ENCODE measurements at places on chromosomes 7 and 10.
A peak's percentile ranks its signal among the peaks of the same experiment; 100 is the strongest.

GRCh38 chr10:14727924-14728323 is 46.8 kb downstream of the FAM107B start:
- DNase-seq = no peak

GRCh38 chr7:72674394-72674793 is 153.6 kb downstream of the TYW1B start:
- no peak for DNase-seq

GRCh38 chr7:99997545-99998137 is 17.8 kb upstream of the ZKSCAN1 start:
- peak; percentile 46 for DNase-seq

DNA sequence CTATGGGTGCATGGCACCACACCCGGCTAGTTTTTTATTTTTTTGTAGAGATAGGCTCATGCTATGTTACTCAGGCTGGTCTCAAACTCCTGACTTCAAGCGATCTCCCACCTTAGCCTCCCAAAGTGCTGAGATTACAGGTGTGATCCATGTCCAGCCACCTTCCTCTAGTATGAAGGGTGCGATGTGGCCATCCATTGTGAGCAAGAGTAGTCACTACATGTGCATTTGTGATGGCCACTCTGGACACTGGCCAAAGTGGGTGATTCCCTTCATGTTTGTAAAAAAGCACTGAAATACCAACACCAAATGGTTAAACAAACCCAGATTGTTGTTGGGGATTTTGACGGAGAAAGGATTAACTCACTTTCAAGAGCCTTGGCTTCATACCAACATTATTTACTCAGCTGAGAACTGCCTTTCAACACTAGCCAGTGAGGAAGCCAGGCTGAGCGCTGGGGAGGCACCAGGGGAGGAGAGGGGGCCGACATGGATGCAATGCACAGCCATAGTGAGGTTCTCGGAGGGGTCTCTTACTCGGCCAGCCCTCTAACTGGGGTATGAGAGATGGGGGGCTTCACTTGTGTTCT is 198.1 kb upstream of the LYZL2 start:
- DNase-seq = no peak

DNA sequence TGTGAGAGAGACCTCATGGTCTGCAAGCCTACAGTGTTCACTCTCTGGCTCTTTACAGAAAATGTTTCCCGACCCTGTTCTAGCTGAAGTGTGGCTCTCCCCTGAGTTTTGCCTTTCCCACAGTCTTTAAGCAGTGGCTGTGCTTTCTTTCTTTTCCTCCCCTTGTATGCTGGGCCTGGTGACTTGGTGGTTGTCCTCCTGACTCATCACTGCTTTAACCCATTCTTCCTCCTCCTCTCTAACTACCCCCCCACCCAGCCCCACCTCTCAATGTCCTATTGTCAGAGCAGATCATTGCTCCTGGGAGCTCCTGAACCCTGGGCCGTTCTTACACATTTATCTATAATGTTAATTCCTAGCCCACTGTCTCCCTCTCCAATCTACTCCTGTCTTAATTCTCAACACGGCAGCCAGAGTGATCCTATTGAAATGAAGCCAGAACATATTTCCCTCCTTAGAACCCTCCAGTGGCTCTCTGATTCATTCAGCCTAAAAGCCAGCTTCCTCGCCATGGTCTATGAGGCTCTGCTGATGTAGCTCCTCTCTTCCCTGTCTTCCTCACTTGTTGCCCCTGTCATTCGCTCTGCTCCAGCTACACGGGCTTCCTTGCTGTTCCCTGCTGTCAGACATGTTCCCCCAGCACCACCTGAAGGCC is 55.0 kb downstream of the DENND11 start:
- no peak for DNase-seq

DNA sequence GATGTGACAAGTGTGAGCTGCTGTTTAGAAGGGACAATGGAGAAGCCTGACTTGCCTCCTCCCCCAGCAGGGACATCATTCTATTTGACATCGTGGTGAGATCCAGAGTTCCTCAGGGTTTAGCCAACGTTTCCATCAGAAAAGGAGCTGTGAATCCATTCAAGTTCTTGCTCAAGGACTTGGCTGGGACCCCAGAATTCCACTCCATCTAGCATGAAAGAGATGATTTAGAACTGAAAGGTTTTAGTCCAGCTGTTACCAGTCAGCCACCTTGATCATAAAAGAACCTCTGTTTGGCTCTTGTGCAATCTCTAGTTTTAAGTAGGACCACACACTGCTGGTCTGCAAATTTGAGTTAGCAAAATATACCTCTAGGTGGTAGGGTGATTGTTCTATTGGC is 337.6 kb downstream of the FRMD4A start:
- DNase-seq = no peak

DNA sequence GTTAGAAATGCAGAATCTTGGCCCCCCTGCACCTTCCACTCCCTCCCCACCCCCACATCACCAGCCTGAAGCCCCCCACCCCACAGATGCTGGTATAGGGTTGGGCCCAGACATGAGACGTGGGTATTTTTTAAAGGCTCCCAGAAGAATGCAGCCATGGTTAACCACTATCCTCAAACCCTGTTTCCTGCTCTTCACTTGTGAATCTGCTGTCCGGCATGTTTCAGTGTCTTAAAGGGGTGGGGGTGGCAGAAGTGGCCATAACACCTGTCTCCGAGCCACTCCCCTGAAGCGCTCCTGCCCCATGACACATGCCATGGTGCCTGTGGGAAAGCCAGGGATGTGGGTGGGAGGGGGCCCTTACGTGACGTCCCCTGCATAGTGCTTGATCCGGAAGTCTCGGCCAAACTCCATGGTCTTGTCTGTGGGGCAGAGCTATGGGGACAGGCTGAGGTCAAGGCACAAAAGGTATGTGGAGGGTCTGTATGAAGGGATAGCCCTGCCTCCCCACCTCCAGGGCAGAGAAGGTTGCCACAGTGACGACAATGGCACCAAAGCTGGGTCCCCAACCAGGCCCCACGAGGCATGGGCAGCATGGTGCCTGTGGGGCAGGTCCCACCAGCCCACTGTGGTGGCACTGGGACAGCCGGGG is 9.6 kb downstream of the MYO1G start:
- no peak for DNase-seq

GRCh38 chr10:90798482-90798881 is 59.4 kb downstream of the HTR7 start:
- no peak for DNase-seq

DNA sequence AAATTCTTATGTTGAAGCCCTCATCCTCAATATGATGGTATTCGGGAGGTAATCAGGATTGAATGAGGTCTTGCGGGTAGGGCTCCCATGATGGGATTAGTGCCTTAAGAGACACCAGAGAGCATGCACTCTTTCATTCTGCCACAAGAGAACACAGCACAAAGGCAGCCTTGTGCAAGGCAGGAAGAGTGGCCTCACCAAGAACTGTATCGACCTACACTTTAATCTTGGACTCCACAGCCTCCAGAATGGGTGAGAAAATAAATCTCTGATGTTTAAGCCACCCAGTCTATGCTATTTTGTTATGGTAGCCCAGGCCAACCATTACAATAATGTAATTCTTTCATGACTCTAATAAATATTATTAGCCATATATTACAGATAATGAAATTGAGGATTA is 8.4 kb downstream of the SEM1 start:
- no peak for DNase-seq

GRCh38 chr10:95441547-95441923 is 119.6 kb downstream of the SORBS1 start:
- no peak for DNase-seq

DNA sequence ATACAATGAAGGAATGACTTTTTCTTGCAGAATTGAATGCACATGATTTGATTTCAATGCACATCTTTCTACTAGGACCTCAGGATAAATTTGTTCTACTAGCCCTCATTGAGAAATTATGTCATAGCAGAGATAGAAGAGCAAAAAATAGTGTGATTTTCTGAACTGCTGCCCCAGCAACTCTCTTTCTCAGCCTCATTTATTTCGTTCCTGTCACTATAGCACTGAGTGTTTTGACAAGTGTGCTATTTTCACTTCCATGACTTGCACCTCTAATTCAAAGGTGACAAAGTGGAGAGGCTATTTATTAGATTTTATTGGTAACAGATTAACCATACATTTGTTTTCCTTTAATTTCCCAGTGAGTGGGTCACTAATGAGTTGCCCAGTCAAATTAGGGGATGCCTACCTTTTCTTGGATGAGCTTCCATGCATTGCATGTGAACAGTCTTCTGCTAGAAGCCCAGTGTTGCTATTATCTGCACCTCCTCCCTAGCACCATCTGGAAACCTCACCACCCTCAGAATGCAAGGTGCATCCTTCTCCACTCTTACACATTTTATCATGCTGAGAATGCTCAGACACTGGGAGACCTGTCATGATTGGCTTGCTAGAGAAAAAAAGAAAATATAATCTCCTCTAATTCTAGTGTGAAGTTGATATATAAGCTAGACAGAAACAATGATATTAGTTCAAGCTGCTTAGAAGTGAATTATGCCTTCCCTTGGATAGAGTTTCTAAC is 119.6 kb upstream of the CTTNBP2 start:
- DNase-seq = no peak

DNA sequence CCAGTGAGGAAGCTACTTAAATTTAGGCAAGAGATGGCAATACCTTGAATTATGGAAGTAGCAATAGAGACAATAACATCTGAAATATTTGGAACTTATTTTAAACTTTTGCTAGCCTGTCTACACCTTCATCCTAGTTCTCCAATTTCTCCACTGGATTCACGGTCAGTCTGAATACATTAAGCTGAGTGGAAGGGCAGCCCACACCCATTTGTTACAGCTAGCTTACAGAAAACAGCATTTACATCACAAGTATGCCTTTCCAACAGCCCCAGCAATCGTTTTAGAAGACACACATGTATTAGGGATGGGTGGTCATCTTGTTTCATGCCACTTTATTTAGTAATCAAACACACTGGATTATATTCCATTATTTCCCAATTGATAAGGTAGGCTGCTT is 16.7 kb downstream of the EPC1 start:
- no peak for DNase-seq

DNA sequence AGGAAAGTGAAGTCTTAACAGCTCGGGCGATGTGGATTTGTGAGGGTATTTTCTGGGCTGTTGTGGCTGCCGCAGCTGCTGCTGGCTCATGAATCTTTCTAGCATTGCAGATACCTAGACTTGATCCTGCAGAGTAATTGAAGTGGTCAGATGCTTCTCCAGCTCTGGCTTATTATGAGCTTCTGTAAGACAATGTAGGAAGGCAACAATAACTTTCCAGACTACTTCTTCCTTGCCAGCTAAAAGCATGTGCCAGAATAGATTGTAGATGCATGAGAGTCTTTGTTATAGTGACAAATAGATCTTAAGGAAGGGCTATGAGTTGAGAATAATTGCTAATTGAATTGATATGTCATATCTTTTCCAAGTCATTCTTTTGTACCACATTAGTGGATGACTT is 461.4 kb upstream of the POT1 start:
- DNase-seq = no peak

Data from stimulated activated CD8-positive, alpha-beta memory T cell treated with anti-CD3 and anti-CD28 coated beads, Interleukin-15, amount 100 ng/mL, for 4 hours (primary cell).